Stimulated activated CD4-positive, alpha-beta T cell treated with anti-CD3 and anti-CD28 coated beads, Interleukin-1b, Interleukin-23, amount 100 ng/mL, for 24 hours (primary cell): ENCODE measurements at places on chromosomes 1 and 21.

DNA sequence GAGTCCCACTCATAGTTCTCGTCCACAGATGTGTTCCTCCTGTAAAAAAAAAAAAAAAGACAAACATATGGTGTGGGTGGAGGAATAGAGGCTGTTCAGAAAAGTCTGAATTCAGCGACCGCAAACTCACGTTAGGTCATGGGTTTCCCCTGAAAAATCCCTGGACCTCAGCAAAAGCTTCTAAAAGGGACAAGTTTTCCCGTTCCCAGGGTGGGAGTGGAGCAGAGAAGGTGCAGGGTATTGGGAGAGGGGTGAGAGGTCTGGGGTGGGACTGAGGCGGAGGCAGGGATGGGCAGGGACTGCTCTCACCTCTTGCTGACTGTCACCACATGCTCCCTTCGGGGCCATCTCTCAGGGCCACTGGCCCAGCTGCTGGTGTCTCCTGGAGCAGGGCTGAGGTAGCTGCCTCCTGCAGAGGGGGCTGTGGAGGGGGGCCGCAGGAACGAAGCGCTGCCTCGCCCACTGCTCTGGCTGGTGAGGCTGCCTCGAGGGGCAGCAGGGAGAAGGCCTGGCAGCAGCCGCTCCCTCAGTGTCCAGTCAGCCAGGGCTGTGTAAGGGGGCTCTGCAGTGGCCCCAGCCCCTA, 2.6 kb upstream of the TAGLN2 start:
- no peak for DNase-seq

GRCh38 chr1:189211742-189212141, 1265.9 kb downstream of the BRINP3 start:
- DNase-seq, result no peak

DNA sequence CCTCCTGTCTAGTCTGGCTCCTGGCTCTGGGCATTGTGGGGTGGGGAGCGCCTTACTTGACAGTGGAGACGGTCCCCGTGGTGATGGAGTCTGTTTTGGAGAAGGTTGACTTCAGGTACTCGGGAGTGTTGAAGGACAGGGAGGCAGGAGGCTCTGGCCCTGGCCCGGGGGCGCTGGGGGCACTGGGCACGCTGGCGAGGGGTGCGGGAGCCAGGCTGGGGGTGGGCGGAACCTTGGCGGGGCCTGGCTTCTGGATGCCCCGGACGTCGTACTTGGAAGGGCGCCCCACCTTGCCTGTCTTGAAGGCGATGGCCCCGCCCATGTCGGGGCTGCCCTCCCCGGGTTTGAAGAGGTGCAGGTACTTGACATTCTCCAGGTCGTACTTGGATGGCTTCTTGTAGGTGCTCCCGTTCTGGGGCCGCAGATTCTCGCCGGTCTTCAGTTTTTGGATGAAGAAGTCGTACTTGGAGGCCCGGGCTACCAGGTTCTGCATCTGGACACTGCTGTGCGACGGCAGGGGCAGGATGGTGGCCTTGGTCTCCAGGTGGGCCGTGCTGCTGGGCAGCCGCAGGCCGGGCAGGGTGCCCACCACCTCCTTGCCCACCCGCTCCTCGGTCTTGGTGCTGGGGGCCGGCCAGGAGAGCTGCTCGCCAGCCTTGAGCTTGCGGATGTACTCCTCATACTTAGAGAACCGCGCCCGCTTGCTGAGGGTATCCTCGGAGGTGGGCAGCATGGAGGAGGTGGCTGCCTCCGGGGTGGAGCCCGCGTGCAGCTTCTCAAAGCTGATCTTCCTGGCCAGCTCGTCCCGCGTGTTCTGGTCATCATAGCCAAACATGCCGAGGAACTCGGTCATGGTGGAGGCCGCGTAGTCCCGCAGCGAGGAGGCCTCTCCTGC, 136.6 kb downstream of the CASZ1 start:
- no peak for DNase-seq

DNA sequence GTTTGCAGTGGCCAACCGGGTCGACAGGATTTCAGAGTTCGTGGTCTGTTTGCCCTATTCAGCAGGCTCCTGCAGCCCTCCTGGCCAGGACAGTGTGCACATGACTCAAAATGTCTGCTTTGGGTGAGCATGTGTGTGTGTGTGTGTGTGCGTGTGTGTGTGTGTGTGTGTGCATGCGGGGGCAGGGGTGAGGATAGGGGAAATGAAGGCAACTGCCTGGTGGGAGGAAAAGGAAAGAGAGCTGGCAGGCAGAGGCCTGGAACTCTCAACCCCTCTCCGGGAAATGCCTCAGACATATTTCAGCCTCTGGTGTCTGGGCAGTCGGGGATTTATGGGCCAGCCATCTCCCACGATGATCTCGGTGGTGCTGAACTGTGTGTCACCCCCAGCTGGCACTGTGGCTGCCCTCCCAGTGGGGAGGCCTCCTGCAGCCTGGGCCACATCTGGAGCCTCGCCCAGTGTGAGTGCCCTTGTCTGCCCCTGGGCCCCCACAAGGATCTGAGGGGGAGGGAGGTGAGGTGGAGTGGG, 15.2 kb downstream of the CDCP2 start:
- DNase-seq, result no peak

DNA sequence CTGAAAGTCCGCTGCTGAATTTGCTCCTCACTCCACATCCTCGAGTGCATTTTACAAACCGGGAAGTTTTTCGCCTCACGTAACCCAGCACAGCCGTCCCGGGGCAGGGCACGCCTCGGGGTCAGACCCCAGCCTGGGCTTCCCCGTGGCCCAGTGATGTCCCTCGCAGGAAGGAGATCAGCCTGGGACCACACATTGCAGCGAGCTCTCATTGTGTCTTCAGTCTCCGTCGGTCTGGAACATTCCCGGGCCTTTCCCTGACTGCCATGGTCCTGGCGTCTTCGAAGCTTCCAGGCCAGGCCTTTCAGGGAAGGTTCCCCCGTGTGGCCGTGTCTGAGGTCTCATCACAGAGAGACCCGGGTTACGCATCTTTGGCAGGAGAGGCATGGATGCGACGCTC, 43.5 kb downstream of the MORN1 start:
- no peak for DNase-seq

DNA sequence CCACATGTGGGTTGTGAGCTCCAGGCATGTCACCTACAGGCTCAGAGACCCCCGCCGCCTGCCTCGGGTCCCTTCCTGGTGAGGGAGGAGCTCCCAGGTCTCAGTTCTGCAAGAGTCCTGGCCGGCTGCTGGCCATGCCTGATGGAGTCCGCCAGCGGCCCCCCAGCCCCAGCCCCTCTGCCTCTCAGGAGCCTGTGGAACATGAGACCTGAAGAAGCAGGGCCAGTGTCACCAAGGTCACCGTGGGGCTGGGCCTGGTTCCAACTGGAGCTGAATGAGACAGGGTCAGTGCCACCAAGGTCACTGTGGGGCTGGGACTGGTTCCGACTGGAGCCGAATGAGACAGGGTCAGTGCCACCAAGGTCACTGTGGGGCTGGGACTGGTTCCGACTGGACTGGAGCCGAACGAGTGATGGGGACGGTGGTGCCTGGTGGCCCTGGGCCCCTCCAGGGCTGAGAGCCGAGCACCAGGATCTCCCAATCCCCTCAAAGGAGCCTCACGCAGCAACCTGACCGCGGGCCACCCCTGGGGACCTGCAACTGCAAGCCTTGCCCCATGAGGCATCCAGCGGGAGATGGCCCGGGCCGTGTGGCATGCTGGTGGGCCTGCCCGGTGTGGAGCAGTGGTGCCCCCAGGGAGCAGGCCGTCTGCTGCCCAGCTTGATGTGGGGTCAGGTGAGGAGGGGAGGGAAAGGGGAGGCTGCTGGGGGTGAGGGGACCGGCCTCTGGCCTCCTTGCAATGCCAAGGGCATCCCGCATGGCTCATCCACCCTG, 14.5 kb upstream of the PTTG1IP start:
- DNase-seq, result no peak

DNA sequence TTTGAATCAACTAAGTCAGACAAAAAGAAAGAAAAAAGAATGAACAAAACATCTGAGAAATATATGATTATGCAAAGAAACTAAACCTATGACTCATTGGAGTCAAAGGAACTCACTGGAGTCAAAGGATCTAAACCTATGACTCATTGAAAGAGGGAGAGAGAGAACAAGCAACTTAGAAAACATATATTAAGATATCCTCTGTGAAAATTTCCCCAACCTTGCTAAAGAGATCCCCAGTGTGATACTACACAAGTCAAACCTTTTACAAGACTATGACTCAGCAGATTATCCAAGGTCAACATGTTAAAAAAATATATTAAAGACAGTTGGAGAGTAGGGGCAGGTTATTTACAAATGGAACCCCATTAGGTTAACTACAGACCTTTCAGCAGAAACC, 1538.3 kb downstream of the NCAM2 start:
- no peak for DNase-seq

GRCh38 chr1:116733476-116734365, 20.5 kb upstream of the CD2 start:
- no peak for DNase-seq

- no peak for DNase-seq
Measured at GRCh38 chr1:100249155-100249536, 488 bp downstream of the DBT start.

GRCh38 chr21:15928196-15928595, 198.4 kb downstream of the USP25 start:
- DNase-seq, result no peak

GRCh38 chr1:160400223-160400645, at the start of gene VANGL2:
TSS of gene VANGL2 (plus strand) at chr1:160400564. CDS start at chr1:160415838, 15,274 bp downstream.
- peak; percentile 19 for DNase-seq

DNA sequence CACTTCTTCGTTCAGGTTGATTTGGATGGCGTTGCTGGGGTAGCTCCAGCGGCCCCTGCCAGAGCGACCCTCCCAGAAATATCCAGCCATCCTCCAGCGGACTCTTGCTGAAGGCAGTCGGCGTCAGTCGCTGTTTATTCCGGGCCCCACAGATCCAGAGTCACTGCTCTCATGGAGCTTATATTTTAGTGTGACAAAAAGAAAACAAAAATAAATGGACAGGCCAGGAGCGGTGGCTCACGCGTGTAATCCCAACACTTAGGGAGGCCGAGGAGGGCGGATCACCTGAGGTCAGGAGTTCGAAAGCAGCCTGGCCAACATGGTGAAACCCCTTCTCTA, 791 bp upstream of the CFAP298 start:
- DNase-seq, result no peak

GRCh38 chr1:92503043-92503925, 16.6 kb upstream of the GFI1 start:
- DNase-seq, result no peak

DNA sequence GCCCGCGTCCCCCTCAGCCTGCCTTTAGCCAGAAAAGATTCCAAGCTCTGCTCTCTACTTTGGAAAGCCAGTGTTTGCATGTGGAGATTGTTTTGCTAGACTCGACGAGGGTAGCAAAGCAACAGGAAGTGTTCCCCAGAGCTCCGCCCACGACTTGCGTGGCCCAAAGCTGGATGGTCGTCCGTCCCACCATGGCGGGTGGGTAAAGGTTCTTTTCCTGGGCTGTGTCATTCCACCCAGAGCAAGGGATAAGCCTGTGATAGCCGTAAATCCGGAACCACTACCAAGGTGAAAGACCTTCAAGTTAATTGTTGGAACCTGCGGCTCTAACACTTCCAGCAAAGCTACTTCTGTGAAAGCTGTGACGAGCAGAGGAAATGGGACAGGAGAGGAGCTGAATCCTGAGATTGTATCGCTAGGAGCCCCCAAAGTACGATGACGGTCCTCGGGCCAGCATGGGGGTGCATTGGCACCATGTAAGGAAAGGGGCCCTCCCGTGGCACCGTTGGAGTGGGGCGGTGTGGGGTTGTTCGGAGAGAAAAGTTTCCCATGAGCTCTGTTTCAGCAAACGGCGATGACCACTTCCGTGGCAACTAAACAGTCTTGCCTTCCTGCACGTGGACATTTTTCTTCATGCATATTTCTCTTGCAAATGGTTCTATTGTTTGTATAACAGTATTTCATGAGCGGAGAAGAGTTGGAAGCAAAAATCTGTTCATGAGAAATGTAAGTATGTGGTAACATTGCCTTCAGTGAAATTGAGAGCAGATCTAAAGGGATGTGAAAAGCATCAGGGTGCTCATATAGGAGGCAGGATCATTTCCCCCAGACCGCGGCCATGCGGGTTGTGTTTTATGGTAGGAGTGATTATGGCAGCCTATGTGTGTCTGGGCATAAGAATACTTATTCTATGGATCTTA, 8.4 kb downstream of the MX2 start:
- no peak for DNase-seq

DNA sequence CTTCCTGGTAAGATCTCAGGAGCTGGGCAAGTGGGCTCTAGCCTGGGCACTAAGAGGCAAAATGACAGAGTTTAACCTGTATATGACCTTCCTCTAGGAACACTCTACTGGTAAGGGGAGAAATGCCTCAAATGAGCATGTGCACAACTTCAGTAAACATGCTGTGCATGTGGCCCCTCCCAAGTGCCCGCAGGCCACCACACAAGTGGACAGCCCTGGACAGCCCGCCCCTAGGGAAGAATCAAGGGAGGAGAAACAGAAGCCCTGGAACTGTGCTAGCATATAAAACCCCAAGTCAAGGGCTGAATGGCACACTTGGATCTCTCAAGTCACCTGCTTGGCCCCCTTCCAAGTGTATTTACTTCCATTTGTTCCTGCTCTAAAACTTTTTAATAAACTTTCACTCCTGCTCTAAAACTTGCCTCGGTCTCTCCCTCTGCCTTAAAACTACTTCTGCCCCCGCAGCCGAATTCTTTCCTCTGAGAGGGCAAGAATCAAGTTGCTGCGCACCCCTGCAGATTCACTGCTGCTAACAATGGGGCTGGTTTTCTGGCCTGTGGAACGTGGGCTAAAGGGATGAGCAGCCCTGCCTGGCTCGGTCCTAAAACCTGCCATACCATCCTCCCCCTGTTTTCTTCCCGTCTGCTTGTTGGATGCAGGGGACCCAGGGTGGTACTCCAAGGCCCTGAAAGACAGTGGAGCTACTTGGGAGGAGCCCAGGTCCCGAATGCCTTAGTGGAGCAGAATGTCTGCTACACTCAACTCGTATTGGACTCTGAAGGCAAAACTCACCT, 93.5 kb downstream of the IER5 start:
- no peak for DNase-seq
